Hepatocyte (in vitro differentiated cells): ENCODE measurements at places on chromosomes 3 and 15. TPM values are rescaled to one million over a fixed set of nuclear protein-coding genes. Genes with fewer than 3 reads are reported as not detected.

Gene SEMA3G
- 1.5 and 3.8 TPM in 2 replicates for total RNA-seq

- DNase-seq, result no peak
- no peak overlapping the region for H3K4me3 ChIP-seq
- no peaks in the 10 kb centered on the region for H3K36me3 ChIP-seq
- no peak overlapping the region for H3K27ac ChIP-seq
- H3K27me3 ChIP-seq, result peaks cover 42% of the 10 kb centered on the region
- H3K4me1 ChIP-seq, result no peaks in the 10 kb centered on the region
Measured at GRCh38 chr3:87796137-87796842, 262.5 kb downstream of the CGGBP1 start.

GRCh38 chr3:101758224-101758623 lies 20.8 kb upstream of the NXPE3 start:
- no peak overlapping the region for H3K4me3 ChIP-seq
- H3K27ac ChIP-seq, result no peak overlapping the region
- H3K36me3 ChIP-seq, result no peaks in the 10 kb centered on the region
- DNase-seq, result no peak

DNA sequence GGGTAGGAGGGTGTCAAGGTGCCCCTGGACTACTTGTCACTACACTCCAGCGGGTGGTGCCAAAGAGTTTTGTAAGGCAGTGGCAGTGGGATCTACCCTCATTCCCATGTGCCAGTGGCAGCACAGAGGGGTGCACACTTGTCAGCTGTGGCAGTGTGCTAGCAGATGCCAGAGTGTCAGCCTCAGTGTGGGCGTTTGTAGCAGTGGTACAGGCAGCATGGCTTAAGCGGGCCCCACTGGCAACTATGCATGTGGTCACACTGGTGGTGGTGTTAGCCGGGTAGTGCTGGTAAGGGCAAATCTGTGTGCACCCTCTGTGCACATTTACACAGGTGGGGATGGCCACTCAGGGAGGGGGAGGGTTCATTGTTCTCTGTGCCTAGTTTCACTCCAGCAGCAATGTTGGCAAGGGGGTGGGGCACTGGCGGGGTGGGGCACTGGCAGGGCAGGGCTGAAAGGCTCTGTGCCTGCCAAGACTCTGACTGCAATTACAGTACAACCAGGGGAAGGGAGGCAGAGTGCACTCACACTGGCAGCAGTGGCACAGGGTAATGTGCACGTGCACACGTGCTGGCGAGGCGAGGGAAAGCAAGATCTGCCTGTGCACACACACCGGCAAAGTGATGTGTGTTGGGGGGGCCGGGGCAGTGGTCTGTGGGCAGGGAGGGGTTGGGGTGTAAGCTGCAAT lies 31.8 kb downstream of the MYO9A start:
- H3K27ac ChIP-seq, result no peak overlapping the region
- H3K27me3 ChIP-seq, result no peaks in the 10 kb centered on the region
- DNase-seq, result no peak
- H3K4me3 ChIP-seq, result no peak overlapping the region
